ENCODE measurements at places on chromosomes 1 and 21. TPM values are rescaled to one million over a fixed set of nuclear protein-coding genes. Genes with fewer than 3 reads are reported as not detected.

Gene OVAAL
- not detected for total RNA-seq

Gene TMEM82
- total RNA-seq: not detected

Gene ERO1B
- 7.3 TPM for total RNA-seq

Gene BARHL2
- not detected for total RNA-seq

Gene CD5L
- total RNA-seq: 0.39 TPM

- DNase-seq: no peak
Observed at GRCh38 chr1:41874903-41875411, 43.8 kb downstream of the HIVEP3 start.

DNA sequence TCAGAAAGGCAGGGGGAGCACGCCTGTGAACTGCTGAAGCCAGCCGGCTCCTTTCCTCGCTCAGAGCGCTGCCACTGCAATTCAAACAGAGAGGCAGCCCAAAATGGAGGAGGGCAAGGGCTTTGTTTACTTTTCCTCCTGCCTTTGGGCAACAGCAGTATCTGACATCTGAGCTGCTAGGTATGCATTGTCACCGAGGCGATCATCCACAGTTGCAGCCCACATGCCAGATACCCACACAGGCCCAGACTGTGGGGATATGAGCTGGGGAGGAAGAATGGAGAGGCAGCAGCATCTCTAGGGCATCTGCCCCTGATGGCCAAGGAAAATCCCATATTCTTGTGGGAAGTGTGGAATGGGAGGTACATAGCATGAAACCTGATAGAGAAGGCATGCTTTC is 357.1 kb downstream of the BARHL2 start:
- DNase-seq: no peak

DNA sequence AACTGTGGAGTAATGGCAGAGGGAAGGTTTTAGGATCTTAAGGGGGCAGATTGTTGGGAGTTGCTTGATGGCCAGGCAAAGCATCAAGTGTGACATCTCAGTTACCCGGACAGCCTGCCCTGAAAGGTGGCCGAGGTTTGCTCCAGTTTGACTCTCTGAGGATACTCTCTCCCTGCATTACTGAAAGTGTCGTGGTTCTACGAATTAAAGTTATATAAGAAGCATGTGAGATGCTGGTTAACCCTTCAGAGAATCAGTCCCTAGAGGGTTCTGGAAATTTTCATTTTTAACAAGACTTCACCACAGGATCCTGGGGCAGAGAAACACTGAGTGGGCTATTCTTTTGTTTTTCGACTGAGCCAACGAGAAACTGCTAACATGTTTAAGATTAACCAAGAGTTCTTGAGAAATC is 689 bp upstream of the ZNF644 start:
- DNase-seq: peak; percentile 61
